ENCODE measurements at places on chromosomes 3 and 15.

GRCh38 chr3:46417841-46418611 lies 11.0 kb downstream of the CCRL2 start:
- DNase-seq: no peak

DNA sequence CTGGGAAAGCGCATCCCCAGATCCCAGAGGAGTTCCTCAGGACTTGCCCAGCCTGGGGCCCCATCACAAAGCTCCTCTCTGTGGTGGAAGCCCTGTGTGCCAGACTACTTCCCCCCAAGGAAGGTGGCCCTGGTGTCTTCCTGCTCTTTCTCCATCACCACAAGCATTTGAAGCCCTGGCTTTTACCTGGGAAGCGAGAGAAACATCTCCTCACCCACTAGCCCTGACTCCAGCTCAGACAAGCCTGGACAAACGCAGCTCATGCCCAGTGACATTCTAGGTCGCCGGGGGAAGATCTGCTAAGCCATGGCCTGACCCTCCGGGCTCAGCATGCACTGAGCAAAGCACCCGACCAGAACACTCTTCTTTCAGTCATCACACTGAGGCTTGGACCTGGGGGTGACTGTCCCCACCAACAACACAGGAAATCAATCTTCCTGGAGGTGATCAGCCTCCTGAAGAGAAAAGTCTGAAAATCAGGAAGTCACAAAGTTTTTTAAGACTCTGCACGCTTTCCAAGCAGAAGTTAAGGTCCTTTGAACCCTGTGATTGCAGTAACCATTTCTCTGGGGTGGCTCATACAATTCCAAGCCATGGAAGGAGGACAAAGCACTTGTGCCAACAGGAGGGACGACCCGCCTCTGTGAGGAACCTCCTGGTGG lies 40.8 kb downstream of the KLHL25 start:
- no peak for DNase-seq

DNA sequence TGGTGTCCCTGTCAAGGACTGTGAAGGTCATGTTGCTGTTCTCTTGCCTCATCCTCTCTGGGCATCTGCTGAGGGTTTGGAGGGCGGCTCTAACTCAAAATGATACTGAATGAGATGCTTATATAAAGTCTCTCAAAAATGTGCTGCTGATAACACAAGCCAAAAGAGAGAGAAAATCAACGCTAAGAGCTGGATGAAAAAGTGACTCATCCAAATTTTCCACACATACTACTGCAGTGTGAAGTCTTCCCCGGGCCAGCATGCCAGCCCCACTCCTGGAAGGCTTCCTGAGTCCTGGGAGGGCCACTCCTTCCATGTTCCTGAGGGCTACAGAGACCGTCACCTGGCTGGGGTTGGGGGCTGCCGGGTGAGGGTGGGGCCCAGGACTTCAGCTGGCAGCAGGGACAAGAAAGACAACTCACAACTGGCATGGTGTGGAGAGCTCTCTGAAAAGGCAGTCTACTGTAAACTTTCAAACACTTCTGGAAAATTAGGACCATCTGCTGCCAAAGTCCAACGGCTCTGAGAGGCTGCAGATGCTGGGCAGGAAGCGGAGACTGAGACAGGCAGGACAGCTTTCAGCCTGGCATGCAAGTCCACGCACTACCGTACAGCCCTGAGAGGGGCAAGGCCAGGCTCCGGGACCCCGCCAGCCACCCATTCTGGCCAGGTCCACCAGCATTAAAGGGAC lies 200.3 kb downstream of the ADAMTS17 start:
- DNase-seq: no peak

GRCh38 chr15:95068701-95069521 lies 837.5 kb downstream of the MCTP2 start:
- DNase-seq: no peak

DNA sequence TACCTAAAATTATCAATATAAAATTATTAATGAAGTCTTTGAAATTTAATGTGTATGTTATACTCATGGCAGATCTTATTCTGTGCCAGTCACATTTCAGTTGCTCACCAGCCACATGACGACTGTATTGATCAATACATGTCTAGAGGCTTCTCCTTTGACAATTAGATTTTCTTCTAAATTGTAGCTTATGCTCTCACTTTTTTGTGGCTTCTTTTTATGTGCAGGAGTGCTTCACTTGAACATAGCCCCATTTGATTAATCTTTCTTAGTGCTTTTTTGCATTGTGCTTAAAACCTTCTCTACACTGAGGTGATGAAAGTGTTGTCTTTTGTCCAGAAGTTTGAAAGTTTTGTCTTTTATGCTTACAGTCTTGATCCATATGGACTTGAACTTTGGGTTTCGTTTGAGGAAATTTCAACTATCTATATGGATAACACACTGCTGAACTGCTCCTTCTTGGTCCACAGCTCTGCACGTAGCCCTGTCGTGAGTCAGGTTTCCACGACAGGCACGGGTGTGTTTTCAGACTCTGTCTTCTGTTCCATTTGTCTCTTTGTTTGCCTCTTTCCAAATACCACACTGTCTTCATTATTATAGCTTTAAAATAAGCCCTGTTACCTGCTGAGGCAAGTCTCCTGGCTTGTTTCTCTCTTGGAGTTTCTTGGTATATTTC lies 393.9 kb upstream of the CFAP20DC start:
- no peak for DNase-seq

GRCh38 chr15:74826364-74826819 lies at the start of gene CPLX3:
Gene CPLX3 (plus strand): TSS chr15:74826627. CDS start chr15:74826704, 77 bp downstream.
- no peak for DNase-seq

DNA sequence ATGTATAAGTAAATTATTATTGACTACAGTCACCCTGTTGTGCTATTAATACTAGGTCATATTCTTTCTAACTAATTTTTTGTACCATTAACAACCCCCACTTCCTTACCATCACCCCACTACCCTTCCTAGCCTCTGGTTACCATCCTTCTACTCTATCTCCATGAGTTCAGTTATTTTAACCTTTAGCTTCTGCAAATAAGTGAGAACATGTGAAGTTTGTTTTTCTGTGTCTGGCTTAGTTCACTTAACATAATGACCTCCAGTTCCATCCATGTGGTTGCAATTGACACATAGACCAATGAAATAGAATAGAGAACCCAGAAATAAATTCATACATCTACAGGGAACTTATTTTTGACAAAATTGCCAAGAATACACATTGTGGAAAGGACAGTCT lies 55.4 kb upstream of the CHRNB4 start:
- DNase-seq: no peak

DNA sequence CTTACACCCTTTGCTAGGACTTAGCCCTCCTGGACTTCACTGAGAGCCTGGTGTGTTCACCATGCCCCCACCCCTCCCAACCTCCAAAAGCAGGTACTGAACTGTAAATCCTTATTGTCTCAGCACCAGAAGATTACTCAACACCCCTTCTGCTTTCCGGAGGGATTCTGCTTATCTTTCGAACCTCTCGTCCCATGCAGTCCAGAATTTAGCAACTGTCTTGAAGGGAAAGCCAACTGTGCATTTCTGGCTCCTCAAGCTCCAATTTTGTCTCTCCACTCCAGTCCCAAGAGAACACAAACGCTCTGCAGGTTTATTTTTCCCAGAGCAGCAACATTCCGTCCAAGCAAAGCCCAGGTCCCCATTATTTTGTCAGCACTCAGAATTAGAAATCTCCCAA lies 49.6 kb downstream of the RFTN1 start:
- DNase-seq: no peak

- no peak for DNase-seq
Measured at GRCh38 chr15:100284191-100284590, 57.6 kb downstream of the ADAMTS17 start.

- DNase-seq: no peak
Measured at GRCh38 chr3:118485693-118486092, 549.0 kb downstream of the IGSF11 start.

DNA sequence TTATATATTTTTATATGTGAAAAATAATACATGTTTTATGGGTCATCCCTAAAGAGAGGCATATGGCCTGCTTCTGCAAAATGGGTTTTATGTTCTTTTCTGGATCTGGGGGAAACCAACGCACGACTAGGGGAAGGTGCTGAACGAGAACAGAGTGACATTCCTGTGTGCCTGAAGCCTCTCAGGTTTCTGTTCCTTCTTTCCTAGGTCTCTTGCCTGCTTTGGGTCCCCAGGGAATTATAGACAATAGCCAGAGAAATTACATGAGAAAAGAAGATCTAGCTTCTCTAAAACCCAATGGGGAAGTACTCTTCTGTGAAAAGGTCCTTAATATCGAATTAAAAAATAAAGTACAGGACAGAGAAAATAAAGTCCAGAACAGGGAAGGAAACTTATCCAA lies 66.5 kb downstream of the IGSF11 start:
- no peak for DNase-seq

GRCh38 chr3:117611211-117611610 lies 901.6 kb downstream of the TUSC7 start:
- no peak for DNase-seq

GRCh38 chr3:127738192-127738840 lies 65.6 kb downstream of the ABTB1 start:
- no peak for DNase-seq

DNA sequence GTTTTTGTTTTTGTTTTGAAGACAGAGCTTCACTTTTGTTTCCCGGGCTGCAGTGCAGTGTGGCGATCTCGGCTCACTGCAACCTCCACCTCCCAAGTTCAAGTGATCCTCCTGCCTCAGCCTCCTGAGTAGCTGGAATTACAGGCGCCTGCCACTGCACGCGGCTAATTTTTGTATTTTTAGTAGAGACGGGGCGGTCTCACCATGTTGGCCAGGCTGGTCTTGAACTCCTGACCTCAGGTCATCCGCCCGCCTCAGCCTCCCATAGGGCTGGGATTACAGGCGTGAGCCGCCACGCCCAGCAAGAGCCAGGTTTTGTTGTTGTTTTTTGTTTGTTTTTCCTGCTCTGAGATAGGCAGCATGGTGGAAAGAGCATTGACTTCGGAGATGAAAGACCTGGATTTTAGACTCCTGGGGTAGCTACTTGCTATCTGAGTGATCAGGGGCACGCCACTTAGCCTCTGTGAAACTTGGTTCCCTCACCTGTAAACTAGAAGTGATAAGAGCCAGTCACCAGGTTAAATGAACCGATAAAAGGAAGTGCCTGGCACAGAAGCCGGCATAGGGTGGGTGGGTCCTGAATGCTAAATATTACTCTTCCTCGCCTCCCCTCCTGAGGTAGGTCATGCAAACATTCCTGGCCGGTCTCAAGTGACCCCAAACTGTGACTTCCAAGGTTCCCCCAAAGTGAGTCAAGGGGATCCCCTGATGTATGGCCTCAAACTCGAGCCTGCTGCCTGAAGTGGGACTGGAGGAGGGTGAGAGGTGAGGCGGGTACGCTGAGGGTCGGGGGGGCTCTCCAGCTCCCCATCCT lies 62.9 kb upstream of the MCF2L2 start:
- DNase-seq: no peak

- no peak for DNase-seq
Measured at GRCh38 chr3:10725846-10726245, 90.2 kb upstream of the SLC6A11 start.

- no peak for DNase-seq
Measured at GRCh38 chr3:117407317-117407716, 697.7 kb downstream of the TUSC7 start.

DNA sequence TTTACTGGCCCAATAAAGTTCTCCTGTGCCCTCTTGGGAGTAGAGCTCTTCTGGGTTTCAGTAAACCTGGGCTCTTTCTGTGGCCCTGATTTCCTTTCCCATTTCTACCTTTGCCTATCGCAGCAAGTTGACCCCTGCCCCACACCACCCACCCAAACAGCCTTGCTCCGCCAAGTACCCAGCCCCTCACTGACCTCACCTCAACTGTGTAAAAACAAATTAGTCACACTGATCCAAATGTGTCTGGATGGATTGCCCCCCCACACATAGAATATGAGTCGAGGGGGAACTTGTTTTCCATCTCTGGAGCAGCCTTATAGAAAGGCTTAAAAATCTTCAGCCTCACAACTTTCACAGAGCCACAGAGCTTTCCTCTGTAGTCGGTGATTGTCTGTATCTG lies 28.6 kb upstream of the VEPH1 start:
- DNase-seq: no peak

GRCh38 chr3:17877299-17877698 lies 134.9 kb upstream of the TBC1D5 start:
- DNase-seq: no peak

- DNase-seq: no peak
Measured at GRCh38 chr3:125280668-125281361, 68.3 kb upstream of the SLC12A8 start.

GRCh38 chr15:32747921-32748342 lies 30.1 kb downstream of the GREM1 start:
- no peak for DNase-seq

GRCh38 chr3:139299261-139300132 lies 44.3 kb upstream of the MRPS22 start:
- DNase-seq: no peak

GRCh38 chr3:150636258-150636657 lies 33.1 kb downstream of the SELENOT start:
- DNase-seq: no peak

- no peak for DNase-seq
Measured at GRCh38 chr3:35633332-35634124, 5.8 kb upstream of the ARPP21 start.

DNA sequence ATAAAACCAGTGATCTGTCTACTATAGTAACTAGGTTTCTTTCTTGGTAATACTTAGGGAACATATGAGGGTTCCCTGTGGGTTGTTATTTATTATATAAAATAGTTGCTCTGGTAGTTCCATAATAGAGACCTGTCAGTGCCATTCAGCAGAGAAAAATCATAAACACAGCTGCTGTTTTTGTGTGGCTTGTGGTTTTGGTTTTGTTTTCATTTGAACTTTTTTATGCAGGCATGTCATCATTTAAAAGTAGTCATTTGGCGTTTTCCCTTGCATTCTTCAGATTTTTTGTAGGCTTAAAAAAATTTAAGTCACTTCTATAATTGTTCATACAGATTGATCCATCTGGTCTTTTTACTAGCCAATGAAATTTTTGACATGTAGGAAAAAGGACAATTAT lies 47.9 kb downstream of the PIK3CA start:
- no peak for DNase-seq

- DNase-seq: no peak
Measured at GRCh38 chr3:103712320-103713008, 1277.6 kb downstream of the ZPLD1 start.

DNA sequence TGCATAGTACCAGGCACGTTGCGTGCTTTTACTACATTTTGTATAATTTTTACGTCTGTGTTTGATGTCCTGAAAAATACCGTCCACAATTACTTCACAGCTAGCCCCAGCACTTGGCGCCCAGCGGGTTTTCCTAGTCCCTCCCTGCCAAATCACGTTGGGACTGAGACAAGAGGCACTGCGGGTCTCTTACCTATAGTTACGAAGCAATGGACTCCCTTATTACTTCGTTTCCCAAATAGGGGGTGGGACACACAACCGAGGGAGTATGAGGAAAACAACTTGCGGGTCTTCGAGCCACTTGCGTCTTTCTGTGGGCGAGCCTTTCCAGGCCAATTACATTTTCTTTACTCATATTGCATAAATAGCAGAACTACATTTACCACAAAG lies 620 bp upstream of the CMSS1 start:
- no peak for DNase-seq

DNA sequence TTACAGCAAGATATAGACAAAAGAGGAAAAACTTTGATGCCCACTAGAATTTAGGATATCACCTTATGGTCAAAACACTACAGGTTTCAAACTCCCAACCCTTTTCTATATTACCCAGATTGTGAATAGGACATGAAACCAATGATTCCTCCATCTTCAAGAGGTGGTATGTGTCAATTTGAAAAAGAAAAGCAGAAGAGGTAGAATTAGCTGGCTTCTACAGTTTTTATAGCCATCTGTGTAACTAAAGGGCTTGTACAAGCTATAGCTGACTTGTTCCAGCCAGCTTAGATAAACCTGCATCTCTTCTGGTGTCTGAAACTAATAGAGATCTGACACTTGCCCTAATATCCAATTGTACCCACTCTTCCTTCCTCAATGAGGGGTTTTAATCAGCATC lies 24.9 kb upstream of the HGD start:
- DNase-seq: no peak
